ENCODE measurements at places on chromosomes 2 and 18. TPM values are rescaled to one million over a fixed set of nuclear protein-coding genes. Genes with fewer than 3 reads are reported as not detected.

- no peak overlapping the region for H3K27ac ChIP-seq
- no peaks in the 10 kb centered on the region for H3K27me3 ChIP-seq
- no peak for DNase-seq
Observed at GRCh38 chr18:79507546-79508480, 112.1 kb downstream of the NFATC1 start.

DNA sequence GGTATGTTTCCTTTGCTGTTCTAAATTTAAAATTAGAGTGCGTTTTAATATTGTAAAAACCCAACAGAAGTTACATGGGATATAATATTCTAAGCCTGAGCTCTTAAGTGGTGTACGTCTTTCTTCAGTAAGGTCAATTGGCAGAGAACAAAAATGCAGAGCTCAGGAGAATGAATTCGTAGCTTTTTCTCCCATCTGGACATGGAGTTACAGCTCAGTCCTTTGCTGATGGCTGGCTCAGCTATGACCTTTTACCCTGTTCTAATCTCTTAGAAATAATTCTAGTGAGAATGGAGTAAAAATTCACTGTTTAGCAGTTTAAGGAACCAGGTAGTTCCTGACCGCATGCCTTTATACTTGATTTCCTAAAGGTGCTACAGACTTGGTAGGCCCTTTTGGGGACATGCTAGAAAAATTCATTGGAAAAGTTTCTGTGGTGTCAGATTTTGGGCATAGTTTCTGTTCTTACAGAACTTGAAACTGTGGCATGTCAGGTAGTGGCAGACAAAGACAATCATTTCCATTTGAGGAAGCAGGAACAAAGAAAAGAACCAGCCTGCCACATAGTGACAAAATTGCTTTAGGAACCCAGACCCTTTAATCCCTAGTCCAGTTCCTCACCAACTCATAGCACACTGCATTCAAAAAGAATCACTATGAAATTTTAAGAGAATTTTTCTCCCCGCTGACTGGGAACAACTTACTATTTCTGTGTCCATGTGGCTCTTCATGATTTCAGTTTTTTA is 566.8 kb upstream of the ZNF804A start:
- no peaks in the 10 kb centered on the region for H3K4me1 ChIP-seq
- H3K4me3 ChIP-seq, result no peak overlapping the region
- H3K36me3 ChIP-seq, result no peaks in the 10 kb centered on the region
- H3K27me3 ChIP-seq, result no peaks in the 10 kb centered on the region
- H3K27ac ChIP-seq, result no peak overlapping the region
- DNase-seq, result no peak

- H3K36me3 ChIP-seq, result no peaks in the 10 kb centered on the region
- H3K27me3 ChIP-seq, result no peaks in the 10 kb centered on the region
Observed at GRCh38 chr2:184735611-184736010, 137.3 kb downstream of the ZNF804A start.

- H3K4me1 ChIP-seq, result no peaks in the 10 kb centered on the region
- no peak overlapping the region for H3K27ac ChIP-seq
- no peak overlapping the region for H3K4me3 ChIP-seq
- peak; percentile 50 for DNase-seq
Observed at GRCh38 chr2:241540771-241541561, 17.6 kb upstream of the BOK start.

- H3K27ac ChIP-seq, result no peak overlapping the region
- DNase-seq, result no peak
- no peaks in the 10 kb centered on the region for H3K36me3 ChIP-seq
- no peaks in the 10 kb centered on the region for H3K27me3 ChIP-seq
- no peaks in the 10 kb centered on the region for H3K4me1 ChIP-seq
- no peak overlapping the region for H3K4me3 ChIP-seq
Observed at GRCh38 chr2:141810148-141810547, 320.7 kb downstream of the LRP1B start.

GRCh38 chr2:200039724-200040650 is 84.6 kb downstream of the MAIP1 start:
- no peak overlapping the region for H3K4me3 ChIP-seq
- DNase-seq, result no peak
- H3K27ac ChIP-seq, result no peak overlapping the region
- H3K36me3 ChIP-seq, result no peaks in the 10 kb centered on the region

- no peak for DNase-seq
- H3K4me3 ChIP-seq, result no peak overlapping the region
- H3K27ac ChIP-seq, result no peak overlapping the region
- H3K4me1 ChIP-seq, result no peaks in the 10 kb centered on the region
- H3K36me3 ChIP-seq, result no peaks in the 10 kb centered on the region
Observed at GRCh38 chr18:58861353-58861752, 3.3 kb upstream of the ZNF532 start.

- no peak for DNase-seq
- H3K4me1 ChIP-seq, result no peaks in the 10 kb centered on the region
- H3K27ac ChIP-seq, result no peak overlapping the region
- no peaks in the 10 kb centered on the region for H3K36me3 ChIP-seq
Observed at GRCh38 chr2:138846216-138846821, 66.1 kb upstream of the NXPH2 start.

- H3K27ac ChIP-seq, result no peak overlapping the region
- H3K27me3 ChIP-seq, result no peaks in the 10 kb centered on the region
- H3K36me3 ChIP-seq, result no peaks in the 10 kb centered on the region
- H3K4me1 ChIP-seq, result no peaks in the 10 kb centered on the region
- DNase-seq, result no peak
Observed at GRCh38 chr2:88919087-88919738, 227.7 kb downstream of the RPIA start.

GRCh38 chr2:185757356-185757755 is 18.8 kb downstream of the FSIP2 start:
- H3K27me3 ChIP-seq, result no peaks in the 10 kb centered on the region
- no peak overlapping the region for H3K4me3 ChIP-seq
- H3K36me3 ChIP-seq, result no peaks in the 10 kb centered on the region
- H3K27ac ChIP-seq, result no peak overlapping the region
- no peaks in the 10 kb centered on the region for H3K4me1 ChIP-seq

GRCh38 chr2:238143239-238143951 is 4.9 kb downstream of the KLHL30 start:
- no peak for DNase-seq
- no peak overlapping the region for H3K4me3 ChIP-seq
- no peaks in the 10 kb centered on the region for H3K27me3 ChIP-seq
- H3K36me3 ChIP-seq, result no peaks in the 10 kb centered on the region
- no peak overlapping the region for H3K27ac ChIP-seq

DNA sequence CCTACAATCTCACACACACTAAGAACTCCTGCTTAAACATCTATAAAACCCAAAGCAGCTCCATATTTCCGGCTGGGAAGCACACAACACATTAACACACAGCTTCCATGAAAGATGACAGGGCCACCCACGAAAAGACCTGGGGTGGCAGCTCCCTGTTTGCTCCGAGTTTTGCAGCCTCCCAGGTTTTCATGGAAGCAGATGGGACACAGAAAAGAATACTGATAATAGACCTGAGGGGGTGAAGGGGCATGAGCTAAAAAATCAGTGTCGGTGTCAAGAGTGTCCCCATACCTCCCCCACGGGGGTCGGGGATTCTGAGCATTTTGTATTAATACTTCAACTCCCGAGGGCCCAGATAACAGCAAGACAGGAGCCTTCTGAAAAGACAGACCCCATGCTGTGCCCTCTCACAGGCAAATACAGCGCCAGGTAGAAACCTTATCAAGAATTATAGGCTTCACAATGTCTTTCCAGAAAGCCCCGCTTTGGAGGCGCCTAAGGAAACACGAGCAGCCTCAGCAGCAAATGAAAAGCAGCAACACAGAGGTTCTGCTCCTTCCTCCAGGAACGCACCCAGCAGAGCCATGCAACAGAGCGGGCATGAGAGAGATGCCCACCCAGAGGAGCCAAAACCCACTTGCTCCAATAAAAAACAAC is 50.5 kb downstream of the ZNF516 start:
- H3K27me3 ChIP-seq, result no peaks in the 10 kb centered on the region
- no peak overlapping the region for H3K27ac ChIP-seq
- H3K4me3 ChIP-seq, result no peak overlapping the region
- H3K4me1 ChIP-seq, result no peaks in the 10 kb centered on the region
- H3K36me3 ChIP-seq, result no peaks in the 10 kb centered on the region

Gene UCN
- 1.7 TPM for total RNA-seq

Gene TLX2
- 0.60 TPM for total RNA-seq

Gene TXNDC2
- total RNA-seq, result not detected
